ENCODE measurements at places on chromosomes 7 and 10. TPM values are rescaled to one million over a fixed set of nuclear protein-coding genes. Genes with fewer than 3 reads are reported as not detected.
A peak's percentile ranks its signal among the peaks of the same experiment; 100 is the strongest.

Gene GPR85
- 0.83 TPM for total RNA-seq

Gene DGKB
- 4.9 TPM for total RNA-seq

Gene HMX2
- total RNA-seq: not detected

Gene ANK3
- total RNA-seq: 14.9 TPM

Gene HOGA1
- 9.7 TPM for total RNA-seq

Gene PDE6C
- not detected for total RNA-seq

Gene CREB3L2
- 119 TPM for total RNA-seq

Gene SYT15B
- 0.17 TPM for total RNA-seq

Gene LUC7L2
- 50.6 TPM for total RNA-seq

GRCh38 chr10:132614431-132615340 lies 77.1 kb downstream of the INPP5A start:
- no peak overlapping the region for H3K27ac ChIP-seq
- no peaks in the 10 kb centered on the region for H3K27me3 ChIP-seq
- H3K4me1 ChIP-seq: no peaks in the 10 kb centered on the region
- no peaks in the 10 kb centered on the region for H3K36me3 ChIP-seq
- no peak for DNase-seq
- no peak overlapping the region for H3K4me3 ChIP-seq

- no peak overlapping the region for H3K27ac ChIP-seq
- peaks cover 20% of the 10 kb centered on the region for H3K4me1 ChIP-seq
- no peak overlapping the region for H3K4me3 ChIP-seq
- DNase-seq: no peak
- no peaks in the 10 kb centered on the region for H3K36me3 ChIP-seq
Measured at GRCh38 chr10:59695637-59696036, 14.0 kb downstream of the SLC16A9 start.

DNA sequence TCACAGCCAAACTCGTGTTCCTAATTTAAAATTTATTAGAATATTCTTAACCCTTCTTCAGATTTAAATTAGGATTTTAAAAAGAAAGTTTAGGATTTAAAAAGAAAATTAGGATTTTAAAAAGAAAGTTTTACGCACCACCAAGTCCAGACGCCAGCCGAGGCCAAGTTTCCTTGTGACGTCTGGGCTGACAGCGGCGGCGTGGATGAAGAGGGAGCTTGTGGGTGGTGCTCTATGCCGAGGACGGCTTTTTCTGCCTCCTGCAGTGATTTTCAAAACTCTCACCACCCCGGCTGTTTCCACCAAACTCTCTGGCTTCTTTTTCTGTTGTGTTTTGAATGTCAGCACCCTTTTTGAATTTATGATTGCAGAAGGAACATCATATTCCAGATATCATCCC lies 252.9 kb downstream of the DNAJB6 start:
- H3K4me3 ChIP-seq: no peak overlapping the region
- no peaks in the 10 kb centered on the region for H3K27me3 ChIP-seq
- DNase-seq: no peak
- H3K36me3 ChIP-seq: no peaks in the 10 kb centered on the region
- no peak overlapping the region for H3K27ac ChIP-seq

DNA sequence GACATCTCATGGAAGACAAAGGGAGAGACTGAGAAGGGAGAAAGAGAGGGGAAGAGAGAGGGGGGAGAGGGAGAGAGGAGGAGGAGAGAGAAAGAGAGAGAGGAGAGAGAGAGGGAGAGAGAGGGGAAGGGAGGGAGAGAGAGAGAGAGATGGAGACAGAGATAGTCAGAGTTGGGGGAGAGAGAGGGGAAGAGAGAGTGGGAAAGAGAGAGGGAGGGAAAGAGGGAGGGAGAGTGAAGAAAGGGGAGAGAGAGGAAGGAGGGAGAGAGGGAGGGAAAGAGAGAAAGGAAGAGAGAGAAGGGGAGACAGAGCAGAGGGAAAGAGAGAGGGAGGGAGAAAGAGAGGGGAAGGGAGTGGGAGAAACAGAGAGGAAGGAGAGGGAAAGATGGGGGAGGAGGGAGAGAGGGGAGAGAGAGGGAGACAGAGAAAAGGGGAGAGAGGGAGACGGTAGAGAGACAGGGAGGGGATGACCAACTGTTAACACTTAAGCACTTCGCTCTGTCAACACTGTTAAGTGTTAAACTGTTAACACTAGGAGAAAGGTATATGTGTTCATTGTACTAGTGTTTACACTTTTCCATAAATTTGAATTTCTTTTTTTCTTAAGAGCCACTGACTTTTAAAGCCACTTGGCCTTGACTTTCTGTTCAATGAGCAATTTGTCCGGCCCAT lies 21.8 kb upstream of the SDK1 start:
- H3K36me3 ChIP-seq: no peaks in the 10 kb centered on the region
- no peak overlapping the region for H3K4me3 ChIP-seq
- DNase-seq: no peak
- H3K4me1 ChIP-seq: no peaks in the 10 kb centered on the region

DNA sequence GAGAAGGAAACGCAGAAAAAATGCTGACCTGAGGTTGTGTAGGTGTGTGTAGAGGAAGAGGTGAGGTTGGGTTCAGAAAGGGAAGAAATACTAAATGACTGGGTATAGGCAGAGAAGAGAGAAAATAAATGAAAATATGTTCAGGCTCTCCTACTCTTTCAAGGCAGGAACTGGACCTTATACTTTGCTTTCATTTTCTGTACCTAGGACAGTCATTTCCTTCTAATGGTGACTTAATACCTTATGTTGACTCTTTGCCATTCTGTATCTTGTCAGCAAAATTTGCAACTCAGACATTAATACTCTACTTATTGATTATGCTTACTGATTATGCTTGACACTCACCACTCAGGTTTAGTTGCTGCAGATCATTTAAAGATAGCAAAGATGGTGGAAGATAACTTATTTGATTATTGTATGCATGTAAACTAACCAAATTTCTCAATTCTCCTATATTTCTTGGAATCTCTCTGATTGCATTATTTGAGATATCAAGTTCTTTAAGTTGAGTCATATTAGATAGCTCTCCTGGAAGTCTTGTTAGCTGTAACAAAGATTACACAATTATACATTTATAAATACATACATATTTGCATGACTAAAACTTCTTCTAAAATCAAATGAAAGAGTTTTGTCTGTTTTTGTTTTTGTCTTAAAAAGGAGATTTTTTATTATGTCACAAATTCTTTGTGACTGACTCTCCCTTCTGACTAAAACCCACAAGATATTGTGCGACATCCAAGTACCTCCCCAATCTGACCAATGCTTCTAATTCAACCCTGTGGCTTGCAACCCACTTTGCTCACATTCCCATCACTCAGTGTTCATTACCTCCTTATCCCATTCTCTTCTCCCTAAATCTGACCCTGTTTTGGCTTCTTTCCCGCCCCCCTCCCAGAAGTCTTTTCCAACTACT lies 20.0 kb downstream of the LRRD1 start:
- DNase-seq: no peak
- no peak overlapping the region for H3K4me3 ChIP-seq
- no peaks in the 10 kb centered on the region for H3K36me3 ChIP-seq
- H3K27me3 ChIP-seq: no peaks in the 10 kb centered on the region

- H3K4me3 ChIP-seq: no peak overlapping the region
- H3K4me1 ChIP-seq: peaks cover 16% of the 10 kb centered on the region
- no peaks in the 10 kb centered on the region for H3K36me3 ChIP-seq
- H3K27ac ChIP-seq: peak overlapping the region; percentile 51
Measured at GRCh38 chr10:102150970-102151773, 1.0 kb upstream of the NOLC1 start.

DNA sequence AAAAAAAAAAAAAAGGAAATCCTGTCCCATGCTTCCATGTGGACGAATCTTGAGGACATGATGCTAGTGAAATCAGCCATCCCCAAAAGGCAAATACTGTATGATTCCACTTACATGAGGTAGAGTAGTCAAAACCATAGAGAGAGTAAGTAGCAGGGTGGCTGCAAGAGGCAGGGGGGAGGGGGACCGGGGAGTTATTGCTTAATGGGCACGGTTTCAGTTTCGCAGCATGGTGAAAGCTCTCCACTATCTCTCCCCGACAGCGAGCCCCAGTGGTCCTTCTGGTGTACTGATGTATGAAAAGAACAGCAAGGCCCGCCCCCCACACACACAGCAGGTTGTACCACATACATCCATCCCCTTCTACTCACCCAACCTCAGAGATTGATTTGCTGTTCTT lies 32.8 kb downstream of the NOD1 start:
- peaks cover 7% of the 10 kb centered on the region for H3K4me1 ChIP-seq
- no peaks in the 10 kb centered on the region for H3K27me3 ChIP-seq
- no peak overlapping the region for H3K4me3 ChIP-seq
- no peak overlapping the region for H3K27ac ChIP-seq
- peak; percentile 49 for DNase-seq
- H3K36me3 ChIP-seq: peaks cover 26% of the 10 kb centered on the region

GRCh38 chr7:92717993-92718716 lies 118.2 kb downstream of the CDK6 start:
- peak overlapping the region; percentile 85 for H3K27ac ChIP-seq
- peak overlapping the region; percentile 32 for H3K4me3 ChIP-seq
- H3K4me1 ChIP-seq: peaks cover 20% of the 10 kb centered on the region

- H3K27me3 ChIP-seq: no peaks in the 10 kb centered on the region
- no peaks in the 10 kb centered on the region for H3K36me3 ChIP-seq
- DNase-seq: no peak
- H3K27ac ChIP-seq: no peak overlapping the region
- H3K4me1 ChIP-seq: no peaks in the 10 kb centered on the region
- H3K4me3 ChIP-seq: no peak overlapping the region
Measured at GRCh38 chr7:103120362-103120761, 28.5 kb downstream of the NAPEPLD start.

DNA sequence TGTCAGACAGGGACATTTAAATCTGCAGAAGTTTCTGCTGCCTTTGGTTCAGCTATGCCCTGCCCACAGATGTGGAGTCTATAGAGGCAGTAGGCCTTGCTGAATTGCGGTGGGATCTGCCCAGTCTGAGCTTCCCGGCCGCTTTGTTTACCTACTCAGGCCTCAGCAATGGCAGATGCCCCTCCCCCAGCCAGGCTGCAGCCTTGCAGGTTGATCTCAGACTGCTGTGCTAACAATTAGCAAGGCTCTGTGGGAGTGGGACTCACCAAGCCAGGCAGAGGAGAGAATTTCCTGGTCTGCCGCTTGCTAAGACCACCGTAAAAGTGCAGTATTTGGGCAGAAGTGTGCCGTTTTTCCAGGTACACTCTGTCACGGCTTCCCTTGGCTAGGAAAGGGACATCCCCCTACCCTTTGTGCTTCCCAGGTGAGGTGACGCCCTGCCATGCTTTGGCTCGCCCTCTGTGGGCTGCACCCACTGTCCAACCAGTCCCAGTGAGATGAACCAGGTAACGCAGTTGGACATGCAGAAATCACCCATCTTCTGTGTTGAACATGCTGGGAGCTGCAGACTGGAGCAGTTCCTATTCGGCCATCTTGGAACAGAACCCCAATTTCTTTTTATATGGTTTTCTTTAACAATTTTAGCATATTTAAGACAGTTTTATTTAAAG lies 28.4 kb upstream of the VWDE start:
- H3K27ac ChIP-seq: no peak overlapping the region
- no peaks in the 10 kb centered on the region for H3K27me3 ChIP-seq

DNA sequence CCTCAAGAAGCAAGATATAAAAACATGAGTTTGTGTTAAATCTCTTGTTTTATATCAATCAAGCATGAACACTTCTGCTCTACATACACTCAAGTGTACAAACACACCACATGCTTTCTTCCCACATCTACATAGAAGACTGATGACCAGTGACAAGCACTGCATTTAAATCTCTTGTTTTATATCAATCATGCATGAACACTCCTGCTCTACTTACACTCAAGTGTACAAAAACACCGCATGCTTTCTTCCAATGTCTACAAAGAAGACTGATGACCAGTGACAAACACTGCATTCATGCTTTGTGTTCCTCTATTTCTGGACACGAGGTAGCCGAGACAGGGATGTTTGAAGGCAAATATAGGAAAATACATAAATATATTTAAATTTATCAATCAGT lies 642.0 kb upstream of the PFKP start:
- H3K4me1 ChIP-seq: no peaks in the 10 kb centered on the region
- H3K27ac ChIP-seq: no peak overlapping the region
- H3K4me3 ChIP-seq: no peak overlapping the region
- no peaks in the 10 kb centered on the region for H3K27me3 ChIP-seq
- no peak for DNase-seq
- no peaks in the 10 kb centered on the region for H3K36me3 ChIP-seq

Measured in adrenal gland (tissue), 19 donors.